GM20000 (cell line): ENCODE measurements at places on chromosomes 16 and 17.
A peak's percentile ranks its signal among the peaks of the same experiment; 100 is the strongest.

DNA sequence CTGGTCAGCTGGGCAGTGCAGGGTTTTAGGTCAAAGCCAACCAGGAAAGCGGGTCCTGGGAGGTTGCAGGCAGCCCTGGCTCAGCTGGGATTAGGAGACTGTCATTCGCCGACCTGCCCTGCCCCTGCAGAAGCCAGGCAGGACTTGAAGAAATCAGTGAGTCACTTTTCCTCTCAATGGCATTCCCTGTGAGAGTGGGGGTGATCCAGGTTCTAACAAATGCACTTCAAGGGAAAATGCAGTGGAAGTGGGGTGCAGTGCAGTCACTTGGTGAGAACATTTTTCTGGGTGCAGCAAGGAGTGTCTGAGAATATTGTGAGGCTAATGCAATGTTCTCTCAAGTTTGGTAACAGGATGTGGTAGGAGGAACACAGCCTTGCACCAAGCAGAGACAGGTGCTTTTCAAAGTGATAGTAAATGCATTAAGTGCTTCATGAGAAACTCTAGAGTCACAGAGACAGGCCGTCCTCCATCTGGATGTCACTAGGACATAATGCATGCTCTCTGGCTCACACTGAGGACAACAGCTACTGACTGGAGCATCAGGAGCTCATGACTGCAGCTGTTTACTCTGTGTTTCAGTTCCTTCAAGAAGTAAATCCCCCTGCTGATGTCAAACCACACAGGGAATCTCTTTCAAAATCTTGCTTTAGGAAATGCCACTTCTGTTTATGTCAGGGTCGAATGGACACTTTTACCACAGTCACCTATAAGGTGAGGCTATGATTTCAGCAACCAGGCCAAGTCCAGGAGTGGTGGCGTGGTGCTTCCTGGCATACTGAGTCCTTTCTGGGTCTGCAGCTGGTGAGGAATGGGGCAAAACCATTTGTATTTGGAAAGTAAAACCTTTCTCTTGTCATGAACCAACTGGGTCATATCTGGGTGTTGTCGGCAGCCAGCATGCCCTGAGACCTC is 16.7 kb downstream of the CDK5R1 start:
- peak; percentile 84 for DNase-seq

GRCh38 chr16:2884041-2884451 is 1.0 kb downstream of the FLYWCH2 start:
- no peak for DNase-seq

- DNase-seq, result no peak
Measured at GRCh38 chr17:57975044-57975443, 13.0 kb downstream of the VEZF1 start.

GRCh38 chr16:10949424-10949970 is 5.1 kb downstream of the CLEC16A start:
- DNase-seq, result peak; percentile 53

DNA sequence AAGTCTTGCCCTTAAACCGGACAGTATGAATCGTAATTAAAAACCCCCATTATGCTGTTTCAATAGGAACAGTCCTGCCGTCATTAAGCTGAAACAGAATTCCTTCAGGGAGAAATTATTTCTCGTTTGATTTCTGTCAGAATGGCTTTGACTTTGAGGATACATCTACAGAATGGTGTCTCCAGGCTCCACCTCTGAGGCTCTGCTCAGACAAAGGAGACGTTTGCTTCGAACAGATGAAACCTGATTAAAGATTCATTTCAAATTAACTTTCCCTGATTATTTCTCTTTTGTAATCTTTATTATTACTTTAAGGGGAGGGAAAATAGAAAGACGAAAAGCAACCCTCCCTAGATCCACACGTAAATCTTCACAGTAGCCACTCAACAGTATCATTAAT is 106.9 kb downstream of the TMEM114 start:
- no peak for DNase-seq

DNA sequence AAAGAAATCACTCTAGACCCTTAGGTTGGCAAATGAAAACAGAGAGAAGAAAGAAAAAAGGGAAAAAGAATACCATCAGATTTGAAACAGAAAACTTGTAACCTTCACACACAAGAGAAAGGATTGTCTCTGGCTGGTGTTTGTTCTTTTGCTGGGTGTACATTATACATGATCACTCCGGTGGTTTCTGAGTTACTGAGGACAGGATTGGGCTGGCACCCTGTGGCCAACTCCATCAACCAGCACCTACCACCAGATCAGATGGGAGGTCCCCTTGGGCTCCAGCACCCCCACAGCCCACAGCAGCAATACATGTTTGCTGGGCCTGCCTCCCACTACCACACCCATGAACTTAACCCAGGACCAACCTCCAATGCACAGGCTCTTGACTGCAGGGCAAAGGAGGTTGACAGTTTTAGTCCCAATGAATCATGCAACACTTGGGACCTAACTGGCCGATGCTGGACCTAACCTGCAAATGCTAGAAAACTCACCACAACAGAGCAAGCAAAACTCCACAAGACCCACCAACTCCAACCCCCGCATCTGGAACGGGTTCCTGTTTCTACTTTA is 308.3 kb downstream of the SOX9 start:
- no peak for DNase-seq

DNA sequence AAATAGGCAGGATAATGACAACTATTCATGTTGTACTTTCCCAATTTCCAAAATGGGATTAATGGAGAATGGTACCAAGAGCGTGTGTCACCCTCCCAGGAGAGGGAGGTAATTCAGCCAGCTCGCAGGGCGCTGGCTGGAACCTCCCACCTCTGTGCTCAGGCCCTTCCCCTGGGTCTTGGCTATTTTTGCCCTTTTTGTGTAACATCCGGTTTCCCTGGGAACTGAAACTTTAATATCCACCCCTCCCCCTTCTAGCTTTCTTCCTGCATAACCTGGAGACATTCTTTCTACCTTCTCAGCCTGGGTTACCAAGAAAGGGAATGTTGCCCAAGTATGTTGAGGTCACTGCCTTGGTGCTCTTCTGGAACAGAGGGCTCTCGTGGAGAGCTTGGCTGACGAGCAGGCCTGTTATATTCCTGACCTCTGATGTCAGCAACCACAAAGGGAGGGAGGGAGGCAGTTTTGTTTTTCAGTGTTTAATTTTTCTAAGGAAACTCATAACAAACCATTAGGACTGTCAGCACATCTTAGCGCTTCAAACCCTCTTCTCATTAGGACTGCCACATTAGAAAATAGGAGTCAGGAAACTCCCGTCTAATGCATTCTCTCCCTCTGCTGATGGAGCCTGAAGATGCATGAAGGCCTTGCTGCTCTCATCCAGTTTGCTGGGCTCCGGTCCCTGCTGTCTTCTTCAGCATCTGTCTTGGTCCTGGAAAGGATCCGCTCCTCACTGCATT is 25.6 kb downstream of the ITGB3 start:
- peak; percentile 80 for DNase-seq

DNA sequence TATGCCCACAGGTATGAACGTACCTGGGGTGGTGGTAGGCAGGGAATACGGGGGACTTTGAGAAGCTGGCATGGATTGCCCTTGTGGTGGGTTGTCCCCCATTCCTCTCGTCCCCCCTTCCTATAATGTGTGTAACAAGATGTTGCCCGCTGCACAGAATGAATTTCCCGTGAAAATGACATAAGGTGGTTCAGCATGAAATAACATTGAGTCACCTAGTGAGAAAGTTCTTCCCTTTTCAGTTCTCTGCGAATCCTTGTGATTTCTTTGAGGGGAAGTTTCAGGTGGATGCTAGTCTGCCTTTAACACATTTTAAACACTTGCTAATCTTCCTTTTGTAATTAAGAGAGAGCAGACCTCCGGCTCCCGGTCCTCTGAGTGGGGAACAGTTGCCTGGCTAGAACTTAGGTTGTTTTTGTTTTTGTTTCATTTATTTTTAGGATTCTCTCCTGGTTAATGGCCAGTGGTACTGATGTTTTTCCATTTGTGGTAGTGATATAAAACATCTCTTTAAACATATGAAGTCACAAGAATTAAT is 58.9 kb downstream of the RAP1GAP2 start:
- peak; percentile 19 for DNase-seq

- no peak for DNase-seq
Measured at GRCh38 chr17:40951011-40951622, 13.7 kb upstream of the KRT23 start.

GRCh38 chr17:80603396-80603795 is 58.8 kb downstream of the RPTOR start:
- no peak for DNase-seq

DNA sequence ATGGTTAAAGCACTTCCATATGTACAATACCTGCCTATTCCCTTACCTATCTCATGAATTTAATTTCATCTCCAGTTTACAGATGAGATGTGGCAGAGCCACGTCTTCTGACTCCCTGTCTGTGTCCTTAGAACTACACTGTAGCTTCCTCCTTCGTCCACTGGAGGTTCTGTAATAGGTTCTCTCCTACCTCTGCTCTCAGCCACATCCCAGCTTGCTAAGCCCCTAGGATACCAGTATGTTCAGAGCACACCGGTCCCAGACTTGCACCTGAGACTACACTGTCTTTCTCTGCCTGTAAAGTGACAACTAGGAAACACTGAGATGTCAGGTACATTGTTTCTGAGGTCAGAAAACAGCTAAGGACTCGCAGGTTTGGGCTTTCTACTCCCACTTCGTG is 3.8 kb upstream of the RASL10B start:
- no peak for DNase-seq

- no peak for DNase-seq
Measured at GRCh38 chr16:11160676-11161115, 95.3 kb downstream of the SOCS1 start.

DNA sequence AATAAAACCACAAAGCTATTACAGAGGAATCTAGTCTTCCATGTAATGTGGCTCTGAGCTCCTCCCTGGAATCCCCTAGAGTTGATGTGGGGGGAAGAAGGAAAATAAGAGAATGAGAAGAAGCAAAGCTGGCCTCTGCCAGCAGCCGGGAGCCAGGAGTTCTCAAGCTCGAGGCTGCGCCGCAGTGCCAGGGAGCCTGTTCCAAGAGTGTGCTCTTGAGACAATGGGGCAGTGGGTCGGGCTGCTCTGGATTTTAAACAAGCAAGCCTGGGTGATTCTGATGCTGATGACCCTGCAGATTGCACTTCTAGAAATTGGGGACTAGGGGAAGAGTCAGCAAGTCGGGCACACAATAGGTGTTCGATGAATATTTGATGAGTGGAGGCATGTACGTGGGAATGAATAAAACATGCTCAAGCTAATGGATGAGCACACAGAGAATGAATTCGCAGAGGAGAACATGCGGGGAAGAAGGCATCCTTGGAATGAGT is 119.9 kb downstream of the CMIP start:
- DNase-seq, result no peak

DNA sequence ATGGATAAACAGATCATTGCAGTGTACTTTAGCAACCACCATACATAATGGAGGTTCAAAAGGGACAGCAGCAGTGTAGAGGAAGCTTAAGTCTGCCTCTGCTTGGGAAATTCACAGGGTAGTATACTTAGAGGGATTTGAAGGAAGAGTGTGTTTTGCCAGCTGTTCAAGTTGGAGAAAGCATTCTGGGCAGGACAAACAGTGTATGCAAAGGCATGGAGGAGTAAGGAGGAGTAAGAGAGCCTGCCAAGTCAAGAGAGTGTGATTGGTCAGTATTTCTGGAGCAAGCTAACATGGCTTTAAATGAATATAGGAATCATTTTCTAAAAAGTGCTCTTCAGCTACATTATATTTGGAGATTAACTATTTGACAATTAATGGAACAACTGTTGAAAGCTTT is 22.9 kb upstream of the PHAF1 start:
- no peak for DNase-seq

DNA sequence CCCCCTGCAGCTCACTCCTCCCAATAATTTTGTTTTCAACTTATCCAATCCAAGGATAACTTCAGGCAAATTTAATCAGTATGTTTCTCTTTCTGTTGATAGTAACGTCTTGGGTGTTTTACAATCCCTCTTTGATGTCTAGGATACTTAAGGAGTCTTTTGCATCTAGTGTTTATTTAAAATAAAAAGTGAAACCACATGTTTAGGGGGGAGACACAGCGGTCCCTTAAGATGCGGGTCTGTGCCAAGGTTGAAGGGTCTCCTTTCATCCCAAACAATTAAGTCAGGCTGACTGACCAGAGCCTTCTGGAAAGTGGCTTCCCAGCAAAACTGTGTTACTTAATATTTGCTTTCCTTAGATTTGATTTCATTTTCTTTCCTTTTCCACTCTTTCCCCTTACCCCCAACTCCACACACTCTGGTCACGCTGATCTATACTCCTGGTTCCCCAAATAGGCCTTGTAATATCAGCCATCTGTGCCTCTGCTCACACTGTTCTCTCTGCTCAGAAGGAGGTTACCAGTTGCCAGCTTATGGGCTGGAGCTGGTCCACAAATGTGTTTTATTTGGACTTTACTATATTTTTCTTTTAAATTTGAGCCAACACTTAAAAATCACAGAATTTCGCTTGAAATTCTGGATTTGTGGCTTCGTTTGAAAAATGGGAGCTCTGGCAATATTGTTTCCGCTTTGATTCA is 11.2 kb downstream of the ANKS4B start:
- DNase-seq, result no peak

GRCh38 chr16:78606545-78606944 is 507.1 kb downstream of the WWOX start:
- no peak for DNase-seq

- DNase-seq, result peak; percentile 79
Measured at GRCh38 chr16:85986931-85987749, 88.2 kb downstream of the IRF8 start.

DNA sequence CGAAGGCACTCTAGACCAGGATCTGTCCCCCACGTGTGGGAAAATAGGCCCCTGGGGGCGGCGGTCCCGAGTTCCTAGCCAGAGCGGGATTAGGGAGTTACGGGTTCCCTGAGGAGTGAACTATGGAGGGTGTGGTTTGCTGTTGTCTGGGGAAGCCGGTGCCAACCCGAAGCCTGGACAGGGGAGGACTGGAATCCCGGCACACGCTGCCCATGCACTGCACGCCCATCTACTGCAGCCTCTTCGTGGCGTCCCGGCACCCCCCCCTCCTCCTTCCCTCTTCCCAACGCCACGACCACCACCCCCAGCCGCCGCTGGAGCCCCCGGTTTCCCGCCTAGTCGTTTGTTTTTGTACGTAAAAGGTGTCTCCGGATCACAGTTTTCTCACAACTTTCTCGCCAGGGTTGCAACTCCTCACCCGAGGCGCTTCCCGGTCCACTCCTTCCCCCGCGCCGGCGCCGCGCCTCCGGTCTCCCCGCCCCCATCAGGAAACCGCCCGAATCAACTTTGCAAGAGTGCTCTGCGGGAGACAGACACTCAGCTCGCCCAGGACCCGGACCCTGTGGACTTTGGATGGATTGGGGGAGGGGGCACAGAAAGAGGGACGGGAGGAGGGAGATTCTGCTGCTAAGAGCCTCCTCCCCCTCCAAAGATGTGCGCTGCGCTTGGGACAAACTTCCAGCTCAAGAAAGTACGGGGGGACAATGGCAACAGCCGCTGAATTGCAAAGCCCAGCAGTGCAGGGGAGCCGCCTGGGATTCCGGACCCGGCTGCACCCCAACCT is 1.4 kb upstream of the LHX1 start:
- peak; percentile 44 for DNase-seq

GRCh38 chr16:66605177-66605978 is 874 bp downstream of the CMTM3 start:
- peak; percentile 75 for DNase-seq

- no peak for DNase-seq
Measured at GRCh38 chr16:78987666-78988065, 612.9 kb downstream of the MAF start.

- DNase-seq, result no peak
Measured at GRCh38 chr16:85682516-85682915, 6.2 kb downstream of the GINS2 start.
